ENCODE measurements at places on chromosomes 7 and 10. TPM values are rescaled to one million over a fixed set of nuclear protein-coding genes. Genes with fewer than 3 reads are reported as not detected.

DNAJC9 gene
- polyA plus RNA-seq, result 8.0 TPM

CCL26 gene
- polyA plus RNA-seq, result 2.0 TPM

LRIT1 gene
- polyA plus RNA-seq, result not detected

MEOX2 gene
- polyA plus RNA-seq, result 3.5 TPM

DNA sequence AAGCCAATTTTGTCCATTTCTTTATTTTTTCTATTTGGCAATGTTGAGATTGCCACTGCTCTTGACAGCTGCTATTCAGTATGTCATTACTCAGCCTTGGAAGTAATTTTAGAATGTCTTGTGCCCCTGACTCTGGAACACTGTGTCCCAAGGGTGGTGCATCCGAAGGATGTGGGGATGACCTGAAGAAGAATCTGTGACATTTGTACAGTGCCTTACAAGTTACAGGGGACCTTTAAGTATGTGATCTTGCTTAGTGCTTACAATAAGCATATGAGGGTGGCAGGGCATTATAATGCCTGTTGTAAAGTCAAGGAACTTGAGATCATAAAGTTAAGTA, 239.5 kb downstream of the REEP3 start:
- DNase-seq, result no peak

- no peak for DNase-seq
These were observed 3.4 kb downstream of the IFRD1 start for GRCh38 chr7:112453505-112454171.

DNA sequence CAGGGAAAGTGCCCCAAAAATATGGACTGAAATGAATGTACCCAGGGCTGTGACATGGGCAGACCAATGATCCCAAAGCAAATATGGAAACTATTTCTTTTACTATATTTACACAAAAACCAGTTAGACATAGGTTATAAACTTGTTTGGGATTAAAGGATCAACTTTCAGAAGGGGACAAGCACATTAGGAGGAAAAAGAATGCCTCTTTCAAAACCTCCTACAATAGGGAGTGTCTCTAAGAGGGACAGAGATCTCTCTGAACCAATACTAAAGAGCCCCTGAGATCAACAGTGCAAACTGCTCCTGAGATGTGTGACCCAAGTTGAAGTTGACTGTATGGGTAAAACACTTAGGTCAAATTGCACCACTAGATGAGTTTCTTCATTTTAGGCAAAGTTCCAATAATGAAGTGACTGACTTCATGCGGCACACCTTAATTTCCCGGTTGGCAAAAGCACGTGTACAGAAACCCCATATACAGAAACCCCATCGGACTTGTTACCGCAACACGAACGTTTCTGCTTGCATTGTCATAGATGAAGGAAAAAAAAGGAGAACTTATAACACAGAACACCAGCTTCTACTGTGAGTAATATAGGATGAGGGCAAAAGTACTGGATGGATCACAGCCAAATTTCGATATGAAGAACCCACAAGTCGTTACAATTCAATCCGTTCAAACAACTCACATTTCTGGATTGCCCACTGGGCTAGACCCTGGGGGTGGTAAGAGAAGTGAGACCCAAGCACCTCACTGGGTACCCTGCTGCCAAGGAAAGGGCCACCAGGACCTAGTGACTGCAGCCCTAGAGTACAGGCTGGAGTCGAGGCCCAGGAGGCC, 4.3 kb downstream of the SVIL start:
- DNase-seq, result no peak

- DNase-seq, result no peak
These were observed 1.4 kb downstream of the SMO start for GRCh38 chr7:129189661-129190310.

- no peak for DNase-seq
These were observed 12.7 kb downstream of the IKZF5 start for GRCh38 chr10:122995936-122996335.

DNA sequence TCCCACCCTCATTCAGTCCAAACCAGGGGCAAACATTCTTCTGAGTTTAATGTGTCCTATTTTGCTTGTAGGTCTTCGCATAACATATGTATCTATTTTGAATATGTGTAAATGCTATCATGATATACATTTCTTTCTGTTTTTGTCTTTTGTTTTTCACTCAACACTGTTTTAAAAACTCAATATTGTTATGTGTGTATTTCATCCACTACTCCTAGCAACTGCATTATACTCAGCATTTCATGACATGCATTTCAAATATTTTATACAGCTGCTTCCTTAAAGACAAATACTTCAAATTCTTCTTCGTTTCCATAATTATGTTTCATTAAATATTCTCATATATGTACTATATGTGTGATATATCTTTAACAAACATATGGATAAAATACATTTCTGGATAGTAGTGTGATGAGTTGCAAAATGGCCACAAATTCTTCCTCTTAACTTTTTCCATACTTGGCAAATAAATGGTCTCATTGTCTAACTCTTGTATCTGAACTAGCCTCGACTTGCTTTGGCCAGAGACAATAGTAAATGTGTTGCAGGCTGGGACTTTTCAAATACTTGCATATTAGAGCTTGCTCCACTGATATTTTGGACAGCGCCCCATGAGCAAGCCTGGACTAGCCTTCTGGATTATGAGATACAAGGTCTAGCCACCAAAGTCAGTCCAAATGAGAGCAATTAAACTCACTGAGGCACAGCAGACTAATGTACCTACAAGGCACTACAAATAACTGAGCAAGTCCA, 539.7 kb upstream of the KCND2 start:
- no peak for DNase-seq

DNA sequence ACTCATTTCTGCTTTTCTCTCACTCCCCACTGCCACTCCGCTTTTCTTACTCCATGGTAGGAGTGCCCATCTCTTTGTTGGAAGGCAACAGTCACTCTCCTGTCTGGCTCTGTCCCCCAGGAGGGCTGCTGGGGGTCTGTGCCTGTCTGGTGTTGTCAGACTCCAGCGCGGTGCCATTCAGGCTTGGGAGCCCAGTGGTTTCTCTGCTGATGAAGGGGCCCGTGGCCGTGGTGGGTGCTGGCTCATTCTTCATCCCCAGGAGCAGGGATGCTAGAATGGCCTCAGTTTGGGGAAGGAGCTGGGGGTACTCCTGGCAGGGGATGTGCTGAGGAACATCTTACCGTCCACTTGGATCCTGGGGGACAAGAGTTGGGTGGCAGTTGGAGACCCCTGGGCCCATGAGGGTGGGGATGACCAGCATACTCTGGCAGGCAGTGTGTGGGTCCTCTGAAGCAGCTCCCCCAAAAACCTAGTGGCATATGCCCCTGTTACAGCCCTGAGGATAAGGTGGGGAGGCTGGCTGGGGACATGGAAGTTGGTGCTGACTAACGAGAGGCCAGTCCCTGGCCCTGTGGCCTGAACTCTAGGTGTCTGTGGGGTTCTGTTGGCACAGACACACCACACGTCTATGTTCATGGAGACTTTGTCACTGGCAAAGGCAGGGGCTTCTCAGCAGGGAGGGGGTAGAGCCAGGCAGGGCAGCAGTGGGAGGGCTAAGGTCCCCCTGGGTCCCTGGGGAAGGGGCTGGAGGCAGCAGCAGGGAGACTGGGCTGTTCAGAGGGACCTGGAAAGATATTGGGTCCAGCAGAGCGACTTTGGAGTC, 102.8 kb upstream of the RET start:
- DNase-seq, result no peak
